Common myeloid progenitor, CD34-positive (primary cell): ENCODE measurements at places on chromosomes 16 and 17.

DNA sequence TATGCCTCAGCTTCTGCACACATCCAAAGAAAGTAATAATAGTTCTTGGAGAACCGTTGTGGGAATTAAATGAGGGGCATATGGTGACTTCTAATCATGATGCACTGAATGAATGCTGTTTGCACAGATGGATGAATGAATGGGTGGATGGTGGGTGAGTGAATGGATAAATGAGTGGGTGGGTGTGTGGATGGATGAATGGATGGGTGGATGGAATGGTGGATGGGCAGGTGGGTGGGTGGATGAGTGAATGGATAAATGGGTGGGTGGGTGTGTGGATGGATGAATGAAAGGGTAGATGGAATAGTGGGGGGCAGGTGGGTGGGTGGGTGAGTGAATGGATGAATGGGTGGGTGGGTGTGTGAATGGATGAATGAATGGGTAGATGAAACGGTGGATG lies 44.9 kb upstream of the FOXF1 start:
- no peak for DNase-seq

- DNase-seq: peak; percentile 46
These were observed 5.7 kb upstream of the SPNS2 start for GRCh38 chr17:4492721-4493561.

- no peak for DNase-seq
These were observed 229.8 kb downstream of the SEC14L1 start for GRCh38 chr17:77370586-77370985.

GRCh38 chr17:38419508-38419981 lies 8.7 kb upstream of the ARHGAP23 start:
- DNase-seq: no peak

- DNase-seq: no peak
These were observed 113.0 kb upstream of the AXIN2 start for GRCh38 chr17:65674246-65675045.

DNA sequence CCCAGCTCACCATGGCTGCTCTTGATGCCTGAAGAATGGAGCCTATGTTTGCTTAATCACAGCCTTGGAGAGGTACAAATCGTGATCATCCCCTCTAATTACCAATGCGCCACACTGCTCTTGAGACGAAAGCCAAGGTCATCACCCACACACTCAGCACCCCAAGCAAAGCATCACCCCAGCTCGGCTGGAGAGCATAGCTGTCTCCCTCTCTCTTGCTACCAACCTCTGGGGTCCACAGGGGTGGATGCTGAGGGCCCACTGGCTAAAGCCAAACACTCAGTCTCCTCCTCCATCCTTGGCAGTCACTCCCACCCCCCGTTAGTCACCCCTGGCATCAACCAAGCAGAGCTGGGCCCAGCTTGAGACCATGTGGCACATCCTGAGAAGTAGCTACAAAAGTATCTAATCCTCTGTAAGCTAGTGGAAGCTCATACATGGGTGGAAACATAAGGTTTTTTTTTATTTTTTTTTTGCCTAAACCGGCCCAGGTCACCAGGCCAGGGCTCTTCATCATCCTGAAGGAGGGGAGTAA lies 44.8 kb downstream of the PIMREG start:
- no peak for DNase-seq

DNA sequence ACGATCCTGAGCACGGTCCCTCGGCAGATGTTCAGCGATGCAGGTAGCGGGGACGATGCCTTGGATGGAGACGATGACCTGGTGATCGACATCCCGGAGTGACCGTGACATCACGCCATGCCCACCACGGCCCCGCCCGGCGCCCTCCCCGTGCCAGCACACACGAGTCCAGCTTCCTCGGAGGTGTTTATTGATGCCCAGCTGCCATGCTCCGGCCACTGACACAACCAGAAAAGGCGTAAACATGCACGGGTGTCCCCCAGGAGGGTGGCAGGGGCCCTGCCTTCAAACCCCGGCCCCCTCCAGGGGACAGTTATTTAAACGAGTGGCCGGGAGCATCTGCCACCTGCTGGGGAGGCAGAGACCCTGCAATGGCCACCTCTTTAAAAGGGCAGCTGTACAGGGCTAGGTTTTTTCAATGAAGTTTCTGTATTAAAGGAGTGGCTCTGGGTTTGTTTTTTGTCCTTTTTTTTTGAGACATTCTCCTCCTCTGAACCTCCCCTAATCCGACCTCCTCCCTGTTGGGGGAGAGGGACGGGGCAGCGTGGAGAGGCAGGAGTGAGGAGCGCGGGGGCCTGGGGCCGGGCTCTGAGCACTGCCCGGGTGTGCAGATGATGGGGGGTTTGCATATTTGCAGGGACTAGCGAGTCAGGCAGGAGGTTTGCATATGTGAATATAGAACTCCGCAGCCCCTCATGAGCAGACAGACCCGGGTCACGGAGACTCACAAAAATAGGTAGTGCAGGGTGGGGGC lies 5.3 kb downstream of the DOC2A start:
- DNase-seq: peak; percentile 72

DNA sequence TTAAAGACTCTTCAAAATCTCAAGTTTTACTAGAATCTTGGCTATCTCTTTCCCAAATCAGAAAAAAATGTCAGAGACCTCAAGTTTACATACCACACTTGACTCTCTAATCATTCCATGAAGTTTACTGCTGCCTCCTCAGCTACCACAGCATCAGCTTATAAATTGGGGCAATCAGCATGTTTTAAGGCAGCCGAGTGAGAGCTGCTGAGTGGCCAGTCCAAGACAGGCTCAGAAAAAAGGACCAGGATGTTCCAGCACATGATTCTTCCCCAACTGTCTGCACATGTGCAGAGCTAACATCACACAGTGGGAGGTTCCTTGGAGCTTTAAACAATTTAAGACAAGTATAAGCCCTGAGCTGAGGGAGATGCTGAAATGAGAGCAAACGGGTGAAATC lies 140.6 kb upstream of the NUDT7 start:
- DNase-seq: no peak

DNA sequence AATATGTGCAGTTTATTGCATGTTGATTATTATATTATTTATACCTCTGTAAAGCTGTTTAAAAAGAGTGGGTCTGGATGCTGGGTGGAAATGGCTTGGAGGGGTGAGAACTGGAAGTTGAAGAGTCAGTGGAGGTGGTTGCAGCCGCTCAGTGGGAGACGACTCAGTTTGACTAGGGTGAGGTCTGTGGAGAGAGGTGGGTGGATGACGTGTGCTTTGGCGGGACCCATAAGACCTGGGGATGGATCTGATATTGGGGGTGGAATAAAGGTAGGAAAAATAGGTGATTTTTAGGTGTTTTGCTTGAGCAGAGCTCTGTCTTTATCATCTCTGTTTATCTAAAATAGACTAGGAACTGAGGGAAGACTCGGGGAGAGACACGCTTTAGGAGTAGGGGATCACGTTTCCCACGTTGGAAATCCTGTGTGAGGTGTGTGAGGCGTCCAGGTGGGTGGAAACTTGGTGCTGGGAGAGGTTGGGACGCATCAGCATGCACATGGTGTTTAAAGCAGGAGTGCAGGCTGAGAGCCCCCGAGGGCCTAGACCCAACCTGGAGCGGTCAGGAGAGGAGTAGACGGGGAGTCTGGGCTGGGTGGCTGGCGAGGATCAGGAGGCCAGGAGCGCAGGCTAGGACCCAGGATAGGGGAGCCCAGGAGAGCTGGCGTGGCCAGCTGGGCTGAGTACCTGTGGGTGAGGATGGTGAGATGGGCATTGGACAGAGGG lies 17.2 kb downstream of the NT5M start:
- no peak for DNase-seq

DNA sequence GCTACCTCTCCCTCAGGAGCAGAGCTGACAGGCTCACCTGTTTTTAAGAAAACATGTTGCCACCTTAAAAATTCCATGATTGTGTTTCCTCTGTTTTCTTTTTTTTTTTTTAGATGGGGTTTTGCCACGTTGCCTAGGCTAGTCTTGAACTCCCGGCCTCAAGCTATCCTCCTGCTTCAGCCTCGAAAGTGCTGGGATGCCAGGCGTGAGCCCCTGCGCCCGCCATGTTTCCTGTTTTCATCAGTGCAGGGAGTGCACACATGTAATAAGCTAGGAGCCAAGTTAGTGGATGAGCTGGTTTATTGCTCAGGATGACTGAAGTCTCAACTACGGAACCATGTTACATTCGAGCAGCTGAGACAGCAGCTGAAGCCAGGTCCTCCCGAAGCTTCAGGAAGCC lies 13.6 kb downstream of the MRM3 start:
- no peak for DNase-seq

DNA sequence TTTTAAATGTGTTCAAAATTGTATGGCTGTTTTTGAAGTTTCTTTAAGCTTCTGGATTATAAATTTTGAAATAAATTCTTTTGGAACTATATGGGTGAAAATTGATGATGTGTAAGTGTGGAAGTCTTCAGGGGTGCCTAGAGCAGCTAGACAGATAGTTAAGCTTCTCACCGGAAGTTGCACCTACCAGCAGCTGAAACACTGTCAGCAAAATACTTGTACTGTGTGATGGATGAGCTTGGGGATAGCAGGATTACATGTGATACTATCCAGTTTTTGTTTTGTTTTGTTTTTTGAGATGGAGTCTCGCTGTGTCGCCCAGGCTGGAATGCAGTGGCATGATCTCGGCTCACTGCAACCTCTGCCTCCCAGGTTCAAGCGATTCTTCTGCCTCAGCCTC lies 19.7 kb downstream of the RBL2 start:
- no peak for DNase-seq

DNA sequence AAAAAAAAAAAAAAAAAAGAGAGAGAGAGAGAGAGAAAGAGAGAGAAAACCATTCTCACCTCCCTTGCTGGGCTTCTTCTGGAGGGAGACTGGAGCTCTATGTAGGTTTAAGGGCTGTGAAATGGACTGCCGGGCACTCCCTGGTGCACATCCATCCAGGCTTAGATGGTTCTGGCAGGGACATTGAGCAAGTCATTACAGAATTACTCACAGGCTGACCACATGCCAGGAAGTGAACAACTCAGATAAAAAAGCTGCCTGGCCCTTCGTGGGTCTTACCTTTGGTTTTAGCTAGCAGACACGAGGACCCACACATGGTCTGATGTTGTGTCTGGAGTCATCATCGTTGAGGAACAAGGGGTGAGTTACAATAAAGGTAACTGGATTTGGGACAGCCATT lies 847.4 kb upstream of the EEF2KMT start:
- no peak for DNase-seq

GRCh38 chr16:49542391-49542891 lies 168.8 kb downstream of the C16orf78 start:
- DNase-seq: no peak

- peak; percentile 72 for DNase-seq
These were observed 273.1 kb upstream of the CCL2 start for GRCh38 chr17:33981711-33982601.

DNA sequence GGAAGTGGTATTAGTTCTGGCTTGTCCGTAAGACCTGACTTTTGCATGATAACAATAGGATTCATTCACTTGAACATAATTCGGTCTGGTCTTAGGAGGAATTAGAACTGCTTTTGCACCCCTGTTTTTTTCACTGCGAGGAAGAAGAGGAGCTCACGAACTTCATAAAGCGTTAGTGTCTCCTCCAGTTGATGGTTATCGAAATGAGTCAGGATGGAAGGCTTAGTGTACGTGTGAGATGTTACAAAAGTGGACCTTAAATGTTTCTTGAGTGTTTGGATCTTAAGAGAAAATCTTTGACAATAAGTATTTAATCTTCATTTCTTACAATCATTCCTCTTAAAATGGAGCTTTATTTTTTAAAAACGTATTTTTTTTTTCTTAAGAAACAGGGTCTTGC lies 52.8 kb downstream of the USP10 start:
- no peak for DNase-seq

DNA sequence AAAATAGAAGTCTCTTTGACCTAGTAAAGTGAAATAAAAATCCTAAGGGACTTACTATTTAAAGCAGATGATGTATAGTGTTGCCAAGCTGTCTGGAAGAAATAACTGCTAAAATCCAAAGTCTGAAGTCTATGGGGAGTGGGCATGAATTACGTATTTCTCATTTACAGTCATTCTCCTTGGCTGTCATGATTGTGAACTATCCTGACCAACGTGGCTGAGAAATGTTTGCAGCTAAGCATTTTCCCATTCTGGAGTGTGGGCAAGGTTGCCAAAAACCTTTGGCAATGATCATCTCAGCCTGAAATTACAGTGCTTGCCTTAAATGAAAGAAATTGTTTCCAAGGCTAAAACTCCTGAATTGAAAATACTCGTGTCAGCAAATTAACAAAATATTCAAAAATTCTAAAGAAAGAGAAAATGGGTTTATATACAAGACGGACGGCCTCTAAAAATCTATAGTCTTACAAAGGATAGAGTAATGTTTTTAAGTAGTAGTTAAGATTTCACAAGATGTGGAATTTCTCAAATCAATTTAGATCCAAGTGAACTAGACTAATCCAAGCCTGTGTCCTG lies 77.0 kb downstream of the CACNG1 start:
- DNase-seq: no peak

DNA sequence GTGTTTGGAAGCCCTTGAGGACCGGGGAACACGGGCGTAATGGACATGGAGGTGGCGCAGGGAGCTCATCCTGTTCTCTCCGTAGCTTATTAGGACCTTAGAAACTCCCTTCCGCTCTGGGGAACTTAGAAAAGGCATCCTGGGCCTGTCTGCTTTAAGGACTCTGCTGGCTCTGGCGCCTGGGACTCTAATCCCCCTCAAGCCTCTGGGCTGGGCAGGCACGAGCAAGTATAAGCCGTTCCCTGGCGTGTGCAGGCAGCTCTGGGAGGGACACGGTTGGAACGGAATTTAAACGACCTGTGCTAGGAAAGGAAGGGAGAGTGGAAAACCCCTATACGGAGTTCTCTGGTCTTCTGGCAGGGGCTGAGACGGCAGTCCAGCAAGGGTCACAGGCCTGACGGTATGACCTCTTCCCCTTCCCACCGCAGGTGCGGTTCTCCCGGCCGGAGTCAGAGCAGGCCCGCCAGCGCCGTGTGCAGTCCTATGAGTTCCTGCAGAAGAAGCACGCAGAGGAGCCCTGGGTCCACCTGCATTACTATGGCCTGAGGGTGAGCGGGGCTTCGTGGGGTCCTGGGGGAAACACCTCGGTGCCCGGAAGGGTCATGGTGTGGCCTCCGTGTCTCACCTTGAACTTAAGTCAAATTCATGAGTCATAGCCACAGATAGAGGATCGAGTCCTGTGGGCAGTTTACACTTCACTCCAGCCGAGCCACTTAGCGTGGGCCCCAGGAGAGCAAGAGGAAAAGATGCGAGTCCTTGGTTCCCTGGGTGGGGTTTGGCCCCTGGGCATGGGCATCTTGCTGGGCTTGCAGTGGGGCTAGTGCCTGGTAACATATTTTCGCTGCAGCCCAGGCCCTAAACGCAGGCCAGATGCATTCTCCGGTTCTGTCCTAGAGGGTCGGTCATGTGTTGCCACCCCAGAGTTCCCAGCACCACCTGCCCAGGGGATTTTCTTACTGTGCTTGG lies 17.7 kb downstream of the POLR3E start:
- DNase-seq: no peak
